ENCODE measurements at places on chromosomes 12 and 14. TPM values are rescaled to one million over a fixed set of nuclear protein-coding genes. Genes with fewer than 3 reads are reported as not detected.

- DNase-seq: peak; percentile 77
Observed at GRCh38 chr14:73741876-73742519, 27.8 kb upstream of the PNMA1 start.

The PAPLN gene
- 0.34 TPM for total RNA-seq

DNA sequence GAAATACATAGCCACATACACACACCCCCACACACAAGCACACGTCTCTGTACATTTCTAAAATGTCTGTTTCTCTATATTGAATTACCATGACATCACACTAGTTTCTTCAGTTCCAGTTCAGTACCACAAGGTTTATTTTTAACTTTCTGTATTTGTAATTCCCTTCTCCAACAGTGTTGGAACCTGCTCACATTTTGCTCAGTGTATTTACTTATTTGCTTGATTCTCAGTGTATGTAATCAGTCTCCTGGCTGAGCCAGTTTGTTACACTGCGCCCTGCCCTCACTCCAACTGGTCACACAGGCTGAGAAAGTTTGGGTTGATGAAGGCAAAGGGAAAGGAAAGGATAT is 67.1 kb downstream of the MON2 start:
- DNase-seq: no peak

DNA sequence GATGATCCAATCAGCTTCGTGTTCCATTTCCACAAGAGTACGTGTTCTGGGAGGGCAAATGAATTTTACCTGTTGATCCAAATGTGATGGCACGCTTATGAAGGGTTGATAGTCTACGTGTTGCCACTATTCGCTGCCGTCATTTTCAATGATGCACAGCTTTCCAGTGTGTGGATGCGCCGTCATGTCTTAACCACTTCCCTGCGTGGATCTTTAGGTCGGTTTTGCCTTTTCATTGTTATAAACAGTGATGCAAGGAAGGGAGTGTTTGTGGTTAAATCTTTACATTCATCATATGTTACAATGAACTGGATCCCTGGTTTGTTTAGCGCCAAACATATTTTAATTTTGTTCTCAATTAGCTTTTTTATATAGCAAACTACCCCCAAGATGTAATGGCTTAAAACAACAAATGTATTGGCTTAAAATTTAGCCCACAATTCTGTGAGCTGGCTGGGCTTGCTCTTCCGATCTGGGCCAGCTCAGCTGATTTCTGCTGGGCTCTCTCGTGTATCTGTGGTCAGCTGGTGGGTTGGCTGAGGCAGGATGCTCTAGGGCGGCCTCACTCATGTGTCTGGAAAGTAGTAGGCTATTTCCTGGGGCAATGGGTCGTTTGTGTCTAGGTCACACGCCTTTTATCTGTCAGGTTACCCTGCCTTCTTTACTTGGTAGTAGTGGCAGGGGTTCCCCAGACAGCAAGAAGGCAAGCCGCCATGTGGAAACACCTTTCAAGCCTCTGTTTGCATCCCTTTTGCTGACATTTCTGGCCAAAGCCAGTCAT is 176.7 kb downstream of the CRADD start:
- DNase-seq: peak; percentile 42

DNA sequence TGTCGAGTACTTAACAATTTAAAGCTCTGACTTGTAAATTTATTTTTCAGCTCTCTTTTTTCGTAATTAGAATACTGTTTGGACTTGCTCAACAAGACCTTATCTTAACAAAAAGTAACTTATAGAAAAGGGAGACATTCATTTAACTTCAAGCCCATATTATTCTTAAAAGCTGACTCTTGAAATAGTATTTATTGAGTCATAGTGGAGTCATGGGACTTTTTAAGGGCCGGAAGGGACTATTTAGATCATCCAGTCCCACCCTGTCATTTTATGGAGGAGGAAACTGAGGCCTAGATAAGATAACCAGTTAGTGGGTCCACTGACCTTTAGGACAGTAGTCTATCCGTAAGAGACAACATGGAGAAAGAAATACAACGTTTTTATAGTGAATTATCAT is 1.5 kb downstream of the RAP1B start:
- DNase-seq: no peak

DNA sequence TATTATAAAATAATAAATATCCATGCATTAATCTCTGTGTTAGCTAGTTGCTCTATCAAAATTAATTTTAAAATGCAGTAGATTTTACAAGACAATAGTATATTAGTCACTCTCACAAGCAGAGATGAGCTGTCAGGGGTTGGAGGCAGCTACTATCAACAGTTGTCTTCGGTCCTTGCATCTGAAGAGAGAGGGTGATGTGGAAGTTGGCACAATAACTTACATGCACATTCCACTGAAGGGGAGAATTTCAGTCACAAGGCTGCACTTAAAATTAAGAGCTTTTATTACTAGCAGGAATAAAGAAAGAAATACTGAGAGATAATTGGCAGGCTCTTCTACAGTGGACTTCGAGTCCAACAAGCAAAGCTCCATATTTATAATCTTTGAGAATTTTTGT is 166.9 kb upstream of the DCN start:
- DNase-seq: no peak

GRCh38 chr12:1644534-1645438 is 15.8 kb downstream of the WNT5B start:
- no peak for DNase-seq

DNA sequence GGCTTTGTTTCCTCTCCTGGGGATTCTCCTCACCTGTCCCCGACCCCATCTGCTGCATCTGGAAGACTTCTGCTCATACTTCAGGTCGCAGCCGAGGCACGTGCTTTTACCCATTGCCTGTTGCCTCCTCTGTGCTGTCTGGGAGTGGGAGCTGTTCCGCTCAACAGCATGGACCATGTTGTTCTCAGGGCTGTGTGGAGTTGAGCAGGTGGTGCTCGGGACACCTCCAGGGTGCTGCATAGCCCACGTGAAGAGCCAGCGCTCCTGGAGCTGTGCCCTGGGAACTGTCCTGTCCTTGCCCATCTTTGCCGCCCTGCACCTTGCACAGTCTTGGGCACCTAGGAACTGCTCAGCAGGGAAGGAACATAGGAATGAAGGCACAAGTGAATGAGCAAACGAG is 62.4 kb downstream of the IQSEC3 start:
- DNase-seq: no peak

The MDGA2 gene
- total RNA-seq: not detected

DNA sequence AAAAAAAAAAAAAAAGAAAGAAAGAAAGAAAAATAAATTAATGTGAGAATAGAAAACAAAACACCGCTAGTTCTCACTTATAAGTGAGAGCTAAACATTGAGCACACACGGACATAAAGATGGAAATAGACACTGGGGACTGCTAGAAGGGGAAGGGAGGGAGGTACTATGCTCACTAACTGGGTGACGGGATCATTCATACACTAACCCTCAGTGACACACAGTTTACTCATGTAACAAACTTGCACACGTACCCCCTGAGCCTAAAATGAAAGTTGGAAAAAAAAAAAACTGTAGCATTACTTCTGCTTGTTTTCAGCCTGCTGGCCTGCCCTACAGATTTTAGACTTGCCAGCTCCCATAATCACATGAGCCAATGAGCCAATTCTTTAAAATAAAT is 10.5 kb upstream of the PRMT5 start:
- DNase-seq: no peak

DNA sequence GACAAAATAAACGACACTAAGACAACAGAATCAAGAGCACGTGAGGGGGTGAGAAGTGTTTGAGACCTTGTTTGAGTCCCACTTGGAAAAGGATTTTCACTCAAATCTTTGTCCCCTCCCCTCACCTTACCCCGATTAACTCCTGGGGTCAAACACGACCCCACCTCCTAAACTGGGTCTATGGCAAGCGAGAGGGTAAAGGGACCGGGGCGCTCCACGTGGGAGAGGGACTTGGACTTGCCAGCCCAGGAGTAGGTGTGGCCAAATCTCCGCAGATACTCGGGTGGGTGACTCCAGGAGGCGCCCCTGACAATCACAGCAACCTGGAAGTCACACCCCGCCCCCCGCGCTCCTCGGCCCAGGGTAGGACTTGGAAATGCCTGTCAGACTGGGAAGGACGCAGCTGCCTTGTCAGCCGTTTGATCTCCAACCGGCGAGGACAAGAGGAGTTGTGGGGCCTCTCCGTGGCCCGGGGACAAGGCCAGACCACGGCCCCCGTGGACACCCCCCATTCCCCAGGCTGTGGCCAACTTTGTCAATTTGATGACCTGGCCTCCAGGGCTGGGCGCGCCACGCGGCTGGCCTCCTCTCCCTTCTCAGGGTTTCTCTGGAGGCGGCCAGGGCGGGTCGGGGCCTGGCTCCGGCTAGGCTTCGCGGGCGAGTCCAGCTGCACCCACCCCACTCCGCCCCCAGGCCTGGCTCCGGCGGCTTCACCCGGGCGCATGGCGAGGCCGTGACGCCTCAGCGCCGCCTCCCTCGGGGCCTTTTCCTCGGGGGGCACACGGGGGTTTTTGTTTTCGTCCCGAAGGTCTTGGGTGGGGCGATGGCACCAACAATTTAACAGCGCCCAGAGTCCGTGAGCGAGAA is 1.1 kb upstream of the BCL11B start:
- peak; percentile 50 for DNase-seq

The KRT72 gene
- total RNA-seq: 136 TPM

DNA sequence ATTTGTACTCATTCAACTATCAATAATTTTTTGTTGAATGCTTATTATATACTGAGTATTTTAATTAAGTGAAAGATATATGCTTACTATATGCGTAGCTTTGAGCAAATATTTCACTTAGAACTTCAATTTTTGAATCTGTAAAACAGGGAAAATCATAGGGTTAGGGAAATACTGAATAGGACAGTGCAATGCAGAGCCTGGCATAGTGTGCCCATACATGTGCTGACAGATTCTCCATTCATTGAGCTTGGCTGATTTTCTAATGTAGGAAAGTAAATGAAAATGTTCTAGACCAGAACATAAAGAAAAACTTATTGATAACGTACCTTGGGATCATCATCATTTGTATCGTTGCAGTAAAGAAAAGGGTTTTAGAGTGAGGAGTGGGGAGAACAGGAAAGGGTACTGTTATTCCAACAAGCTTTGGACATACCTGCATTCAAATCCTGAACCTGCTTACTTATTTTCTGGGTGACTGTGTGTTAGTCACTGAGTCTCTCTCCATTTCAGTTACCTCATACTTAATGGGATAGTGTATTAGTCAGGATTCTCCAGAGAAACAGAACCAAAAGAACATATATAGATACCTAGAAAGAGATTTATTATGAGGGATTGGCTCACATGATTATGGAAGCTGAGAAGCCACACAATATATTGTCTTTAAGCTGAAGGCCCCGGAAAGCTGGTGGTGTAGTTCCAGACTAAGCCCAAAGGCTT is 436.4 kb downstream of the ADAMTS20 start:
- no peak for DNase-seq

The MYF5 gene
- not detected for total RNA-seq

The ANKRD33 gene
- not detected for total RNA-seq

The SLC7A8 gene
- total RNA-seq: 0.42 TPM

DNA sequence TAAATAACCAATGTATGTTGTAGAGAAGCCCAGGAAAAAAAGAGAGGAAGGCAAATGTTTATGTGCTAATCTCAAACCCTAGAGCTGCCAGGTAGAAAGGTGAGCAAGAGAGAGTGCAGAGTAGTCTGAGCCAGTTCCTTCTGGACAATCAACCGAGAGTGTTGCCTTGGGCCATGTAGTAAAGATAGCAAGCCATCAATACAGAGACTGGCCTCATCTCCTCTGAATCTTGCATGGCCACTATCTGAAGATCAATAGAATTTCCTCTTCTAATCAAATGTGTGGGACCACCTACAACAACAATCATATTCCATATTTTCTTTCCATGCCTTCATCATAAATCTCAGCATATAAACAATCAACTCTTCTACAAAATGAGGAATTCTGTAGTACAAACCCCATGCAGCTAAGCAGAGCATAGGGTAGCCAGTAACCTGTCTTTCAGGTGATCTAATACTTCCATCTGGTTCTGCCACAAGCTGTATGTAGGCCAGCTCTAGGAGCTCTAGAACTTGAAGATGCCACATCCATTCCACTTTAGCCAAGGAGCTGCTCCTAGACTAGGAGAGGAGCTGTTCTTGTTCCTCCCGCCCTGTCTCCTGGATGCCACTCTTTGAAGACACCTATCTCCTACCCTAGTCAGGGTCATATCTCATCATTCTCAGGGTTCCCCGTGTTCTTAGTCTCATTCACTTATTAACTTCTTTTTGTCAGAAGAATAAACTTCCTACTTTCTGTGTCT is 75.8 kb upstream of the SLC38A4 start:
- DNase-seq: no peak

Measured in natural killer cell (primary cell).